Chondrocyte (in vitro differentiated cells): ENCODE measurements at places on chromosomes 11 and 22.

- no peak for DNase-seq
Measured at GRCh38 chr11:59559886-59560285, 48.5 kb downstream of the OR4D9 start.

- DNase-seq, result no peak
Measured at GRCh38 chr11:8017894-8018483, 30.9 kb downstream of the EIF3F start.

DNA sequence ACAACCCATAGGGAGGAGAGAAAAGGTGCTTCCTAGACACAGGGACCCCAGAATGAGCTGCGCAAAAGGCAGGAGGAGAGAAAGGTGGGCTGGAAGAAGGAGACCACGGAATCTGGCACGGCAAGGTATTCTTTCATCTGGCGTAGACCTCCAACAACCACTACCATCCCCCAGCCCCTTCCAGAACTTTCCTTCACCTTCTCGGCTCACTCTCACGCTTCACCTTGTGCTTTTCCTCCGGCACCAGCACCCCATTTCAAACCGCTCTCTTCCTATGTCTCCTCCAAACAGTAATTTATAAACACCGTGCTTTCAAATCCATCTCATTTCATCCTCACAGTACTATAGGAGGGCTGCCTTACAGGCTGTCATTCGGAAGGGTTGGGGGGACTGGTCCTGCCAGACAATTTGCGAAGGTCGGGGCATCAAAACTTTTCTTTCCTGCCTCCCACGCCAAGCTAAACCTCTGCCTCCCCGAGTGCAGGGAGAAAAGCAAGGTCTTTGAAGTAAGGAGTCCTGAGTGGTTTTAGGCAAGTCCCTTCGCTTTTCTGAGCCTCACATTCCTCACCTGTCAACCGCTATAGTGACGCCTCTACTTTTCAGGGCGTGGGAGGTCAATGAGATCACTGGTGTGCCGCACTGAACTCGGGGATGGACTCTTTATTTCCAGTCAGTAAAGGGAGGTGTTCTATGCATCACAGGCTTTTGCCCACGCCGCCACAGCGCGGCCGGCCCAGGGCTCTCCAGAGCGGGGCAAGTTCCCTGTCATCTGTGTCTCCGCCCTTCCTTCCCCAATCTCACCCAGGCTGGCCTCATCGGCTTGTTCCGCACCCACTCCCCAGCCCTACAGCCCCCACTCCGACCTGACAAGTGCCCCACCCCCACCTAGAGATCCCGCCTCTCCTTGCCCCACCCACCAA is 800 bp downstream of the KCTD21 start:
- DNase-seq, result no peak

DNA sequence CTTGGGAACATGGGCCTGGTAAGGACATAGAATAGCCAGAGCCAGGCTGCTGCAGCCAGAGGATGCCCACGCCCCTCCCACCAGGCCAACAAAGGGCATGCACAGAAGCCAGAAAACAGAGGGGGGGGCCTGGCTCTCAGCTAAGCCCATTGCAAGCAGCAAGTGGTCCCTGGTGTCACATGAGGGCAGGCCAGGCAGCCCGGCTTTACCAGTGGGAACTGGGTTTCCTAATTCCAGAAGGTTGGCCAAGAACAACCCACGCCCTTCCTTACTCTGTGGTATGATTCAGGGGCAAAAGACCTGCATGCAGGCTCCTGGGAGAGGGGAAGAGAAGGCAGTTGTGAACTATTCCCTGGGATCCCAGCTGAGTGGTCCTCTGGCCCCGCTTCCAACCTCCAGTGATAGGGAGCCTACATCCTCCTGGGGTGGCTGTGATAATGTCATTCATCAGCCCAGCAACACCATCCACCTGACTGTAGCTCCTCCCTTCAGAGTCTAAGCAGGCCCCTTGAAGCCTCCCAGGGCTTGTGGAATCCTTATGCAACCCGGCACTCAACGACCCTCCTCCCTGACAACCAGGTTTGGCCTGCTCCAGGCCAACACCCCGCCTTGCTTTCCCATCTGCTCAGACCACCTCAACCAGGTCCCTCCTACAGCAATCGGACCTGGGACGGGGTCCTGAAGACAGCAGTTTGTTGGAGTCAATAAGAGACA is 62.1 kb upstream of the LMO1 start:
- no peak for DNase-seq

- DNase-seq, result no peak
Measured at GRCh38 chr22:42905702-42906183, 48.7 kb upstream of the ARFGAP3 start.

DNA sequence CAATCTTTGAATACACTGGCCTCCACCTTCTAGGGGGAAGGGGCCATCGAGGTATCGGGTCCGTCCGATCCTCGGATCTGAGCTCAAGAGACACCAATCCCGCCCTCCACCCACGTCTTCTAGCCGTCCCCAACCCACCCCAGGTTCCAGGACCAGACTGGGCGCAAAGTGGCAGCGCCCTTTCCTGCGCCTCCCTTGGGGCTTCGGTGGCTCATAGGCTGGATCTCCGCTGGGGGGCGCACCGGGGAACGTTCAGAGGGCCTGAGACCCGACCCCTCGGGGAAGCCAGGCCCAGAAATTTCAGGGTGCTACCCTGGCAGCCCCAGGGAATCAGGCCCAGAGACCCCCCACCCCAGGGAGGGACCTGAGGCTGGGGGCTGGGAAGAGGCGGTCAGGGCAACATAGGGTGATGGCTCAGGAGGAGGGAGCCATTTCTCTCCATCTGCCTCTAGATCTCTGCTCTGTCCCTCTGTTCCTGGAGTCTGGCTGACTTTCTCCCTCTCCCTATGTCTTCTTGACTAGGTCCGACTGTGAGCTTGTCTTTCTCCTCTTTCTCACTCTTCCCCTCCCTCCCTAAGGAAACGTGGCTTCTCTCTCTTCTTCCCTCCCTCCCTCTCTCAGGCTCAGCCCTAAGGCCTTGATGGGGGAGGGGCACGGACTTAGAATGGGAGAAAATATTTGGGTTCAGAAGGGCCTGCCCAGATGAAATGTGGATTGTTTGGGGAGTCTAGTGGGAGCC is 1.1 kb downstream of the CREB3L1 start:
- DNase-seq, result no peak

GRCh38 chr11:116553482-116553881 is 219.3 kb downstream of the BUD13 start:
- no peak for DNase-seq

GRCh38 chr22:41198027-41198580 is 7.0 kb upstream of the L3MBTL2 start:
- DNase-seq, result no peak

- no peak for DNase-seq
Measured at GRCh38 chr22:21641417-21641788, 699 bp upstream of the SDF2L1 start.

DNA sequence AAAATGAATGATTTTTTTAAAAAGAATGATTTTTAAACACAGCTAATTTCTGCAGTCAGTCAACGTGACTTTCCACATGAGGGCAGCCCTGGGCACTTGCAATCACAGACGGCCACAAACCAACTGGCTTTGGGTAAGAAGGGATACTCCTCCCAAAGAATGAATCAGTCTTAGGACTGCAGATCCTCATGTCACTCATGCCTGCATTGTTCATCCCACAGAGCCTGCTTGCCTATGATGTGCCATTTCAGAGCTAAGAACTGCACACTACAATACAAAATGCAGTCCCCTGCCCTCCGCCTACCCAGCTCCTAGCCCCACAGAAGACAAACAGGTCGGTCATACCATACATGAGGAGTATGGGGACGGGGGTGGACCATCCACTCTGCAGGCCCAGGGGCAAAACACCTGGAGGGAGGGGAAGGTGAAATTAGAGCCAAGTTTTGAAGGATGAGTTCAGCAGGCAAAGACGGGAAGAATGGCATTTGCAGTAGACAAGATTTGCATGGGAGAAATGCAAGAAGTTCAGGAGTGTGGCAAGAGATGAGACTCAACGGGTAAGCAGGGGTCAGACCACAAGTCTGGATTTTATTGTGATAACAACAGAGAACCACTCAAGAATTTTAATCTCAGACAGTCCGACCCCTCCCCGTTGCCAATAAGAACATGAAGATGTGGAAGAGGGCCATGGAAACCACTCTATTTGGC is 24.7 kb downstream of the PACSIN2 start:
- DNase-seq, result no peak

DNA sequence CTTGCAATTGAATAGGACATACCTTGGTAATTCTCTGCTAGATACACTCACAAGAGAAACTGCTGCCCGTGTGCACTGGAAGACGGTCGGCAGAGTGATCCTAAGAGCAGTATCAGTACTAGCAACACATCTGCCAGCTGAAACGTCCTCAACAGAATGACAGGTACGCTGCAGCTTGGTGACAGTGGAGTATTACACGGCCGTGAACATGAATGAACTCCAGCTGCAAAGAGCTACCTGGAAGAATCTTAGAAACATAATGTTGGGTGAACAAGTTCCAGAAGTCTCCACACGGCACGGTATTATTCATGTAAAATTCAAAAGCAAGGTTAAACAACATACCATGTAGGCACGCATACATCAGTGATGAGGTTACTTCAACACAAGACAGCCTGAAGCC is 44.4 kb downstream of the TPCN2 start:
- DNase-seq, result no peak

DNA sequence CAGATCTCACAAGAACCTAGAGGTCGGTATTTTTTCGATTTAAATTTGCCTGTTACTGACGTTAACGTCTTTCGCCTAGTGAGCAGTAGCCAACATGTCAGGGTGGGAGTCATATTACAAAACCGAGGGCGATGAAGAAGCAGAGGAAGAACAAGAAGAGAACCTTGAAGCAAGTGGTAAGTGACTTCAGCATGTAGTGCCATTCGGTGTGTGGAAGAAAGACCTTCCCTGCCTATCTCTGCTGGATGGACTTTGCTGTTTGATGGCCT is 750 bp downstream of the XRCC6 start:
- no peak for DNase-seq

DNA sequence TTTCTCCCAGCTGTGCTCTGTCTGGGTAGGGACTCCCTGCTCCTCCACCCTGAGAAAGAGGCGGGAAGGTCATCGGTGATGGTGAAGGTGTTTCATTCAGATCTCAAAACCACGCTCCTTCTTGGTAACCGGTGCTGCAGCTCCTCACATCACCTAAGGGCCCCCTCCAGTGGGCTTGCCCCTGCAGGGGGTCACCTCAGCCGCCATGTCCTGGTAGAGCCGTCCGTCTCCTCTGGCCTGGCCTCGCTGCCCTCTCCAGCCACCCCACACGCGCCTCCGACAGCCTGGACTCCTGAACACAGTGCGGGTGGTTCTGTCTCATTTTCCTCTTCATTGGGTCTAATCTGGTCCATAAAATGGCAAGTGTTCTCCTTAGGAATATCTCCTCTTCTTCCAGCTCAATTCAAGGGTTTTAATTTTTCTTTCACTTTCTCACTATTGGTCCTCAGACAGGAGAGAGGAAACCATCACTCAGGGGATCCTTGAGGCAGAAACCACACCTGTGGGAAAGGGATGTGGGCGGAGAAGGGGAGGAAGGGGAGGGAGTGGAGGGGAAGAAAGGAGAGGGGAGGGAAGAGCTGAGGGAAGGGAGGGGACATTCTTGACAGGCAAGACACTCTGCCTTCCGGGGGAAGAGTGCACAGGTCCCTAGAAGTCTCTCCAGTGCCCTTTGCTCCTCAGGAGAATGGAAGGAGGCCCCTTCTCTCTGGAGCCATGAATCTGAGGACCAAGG is 1338.4 kb downstream of the TBC1D22A start:
- DNase-seq, result no peak

GRCh38 chr11:101008961-101009689 is 120.5 kb downstream of the PGR start:
- no peak for DNase-seq

DNA sequence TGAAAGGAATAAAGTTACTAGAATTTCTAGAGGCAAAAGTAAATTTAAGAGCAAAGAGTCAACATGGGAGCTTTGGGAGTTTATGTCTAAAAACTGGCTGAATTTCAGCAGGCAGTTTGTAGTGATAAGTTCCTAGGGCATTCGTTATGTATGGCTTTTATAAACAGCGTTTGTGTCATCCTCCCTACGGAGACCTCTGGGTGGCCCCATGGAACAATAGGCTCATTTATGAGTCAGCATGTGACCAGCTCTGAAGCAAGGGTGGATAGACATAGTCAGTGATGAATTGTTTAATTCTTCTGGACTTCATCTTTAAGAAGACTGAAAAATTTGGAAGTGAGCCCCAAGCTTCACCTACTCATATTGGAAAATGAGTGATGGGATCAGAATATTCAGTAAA is 37.1 kb downstream of the SVIP start:
- no peak for DNase-seq
